ENCODE measurements at places on chromosomes 12 and 14.

GRCh38 chr12:63093084-63093483 is 57.9 kb downstream of the AVPR1A start:
- DNase-seq: no peak

GRCh38 chr14:92578511-92578910 is 64.9 kb downstream of the RIN3 start:
- DNase-seq: no peak

- DNase-seq: no peak
Observed at GRCh38 chr12:112751844-112752243, 39.7 kb upstream of the RPH3A start.

DNA sequence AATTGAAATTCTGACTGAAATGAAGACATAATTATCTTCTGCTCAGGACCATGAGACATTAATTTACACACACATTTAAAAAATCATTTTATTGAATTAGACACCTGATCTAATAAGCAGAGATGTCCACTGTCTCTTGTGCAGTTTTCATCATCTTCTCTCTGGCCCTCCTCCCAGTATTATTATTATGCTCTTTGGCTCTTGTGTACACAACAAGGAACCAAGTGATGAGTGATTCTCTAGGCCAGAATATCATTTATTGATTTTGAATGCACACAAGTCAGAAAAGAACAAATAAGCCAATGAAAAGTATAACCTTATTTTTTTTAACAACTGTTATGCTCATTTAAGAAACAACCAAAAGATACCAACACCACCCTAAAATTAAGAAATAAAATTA is 244.7 kb upstream of the KRR1 start:
- no peak for DNase-seq

DNA sequence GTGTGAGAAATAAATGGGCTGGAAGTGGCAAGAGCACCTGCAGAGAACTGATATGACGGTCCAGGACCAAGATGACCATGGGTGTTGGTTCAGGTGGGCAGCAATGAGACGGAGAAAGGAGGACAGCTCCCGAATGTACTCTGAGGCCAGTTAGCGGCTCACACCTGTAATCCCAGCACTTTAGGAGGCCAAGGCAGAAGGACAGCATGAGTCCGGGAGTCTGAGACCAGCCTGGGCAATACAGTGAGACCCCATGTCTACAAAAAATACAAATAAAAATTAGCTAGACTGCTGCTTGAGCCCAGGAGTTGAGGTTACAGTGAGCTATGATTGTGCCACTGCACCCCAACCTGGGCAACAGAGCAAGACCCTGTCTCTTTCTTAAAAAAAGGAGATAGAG is 60.1 kb downstream of the FOXN3 start:
- no peak for DNase-seq

DNA sequence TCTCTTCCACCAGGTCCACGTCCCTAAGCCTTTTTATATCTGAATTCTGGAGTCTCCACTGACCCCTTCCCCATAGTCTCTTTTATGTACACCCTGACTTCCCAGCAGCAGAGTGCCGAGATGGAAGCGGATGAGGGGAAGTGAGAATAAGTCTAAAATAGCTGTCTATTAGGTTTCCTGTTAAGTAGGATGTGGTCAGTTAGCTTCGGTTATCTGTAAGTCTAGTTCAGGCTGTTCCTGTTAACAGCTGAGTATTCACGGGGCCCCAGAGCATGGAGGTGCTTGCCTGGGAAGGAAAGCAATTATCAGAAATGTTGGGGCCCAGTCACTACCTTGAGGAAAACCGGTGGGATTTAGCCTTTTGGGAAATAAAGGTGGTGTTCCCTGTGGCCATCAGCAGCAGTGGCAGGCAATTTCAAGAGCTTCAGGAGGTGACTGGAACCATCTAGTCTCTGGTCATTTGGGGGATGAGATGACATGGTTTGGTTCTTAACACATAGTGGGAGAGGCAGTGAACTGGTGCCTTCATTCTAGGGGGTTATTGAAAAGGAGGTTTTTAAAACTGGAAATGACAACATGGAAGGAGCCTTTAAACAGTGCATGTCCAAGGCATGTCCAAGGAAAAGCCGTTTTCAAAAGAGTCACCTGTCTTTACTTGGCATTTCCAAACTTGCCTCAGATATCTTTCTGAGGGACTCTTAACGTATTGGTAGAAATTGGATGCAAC is 21.8 kb downstream of the CHST11 start:
- DNase-seq: peak; percentile 39

- no peak for DNase-seq
Observed at GRCh38 chr12:110677206-110677911, 11.6 kb downstream of the HVCN1 start.

GRCh38 chr12:27751386-27752047 is 28.5 kb upstream of the KLHL42 start:
- no peak for DNase-seq

- no peak for DNase-seq
Observed at GRCh38 chr12:107513184-107513583, 172.4 kb upstream of the PWP1 start.

- DNase-seq: no peak
Observed at GRCh38 chr12:40534828-40535227, 157.4 kb upstream of the CNTN1 start.

DNA sequence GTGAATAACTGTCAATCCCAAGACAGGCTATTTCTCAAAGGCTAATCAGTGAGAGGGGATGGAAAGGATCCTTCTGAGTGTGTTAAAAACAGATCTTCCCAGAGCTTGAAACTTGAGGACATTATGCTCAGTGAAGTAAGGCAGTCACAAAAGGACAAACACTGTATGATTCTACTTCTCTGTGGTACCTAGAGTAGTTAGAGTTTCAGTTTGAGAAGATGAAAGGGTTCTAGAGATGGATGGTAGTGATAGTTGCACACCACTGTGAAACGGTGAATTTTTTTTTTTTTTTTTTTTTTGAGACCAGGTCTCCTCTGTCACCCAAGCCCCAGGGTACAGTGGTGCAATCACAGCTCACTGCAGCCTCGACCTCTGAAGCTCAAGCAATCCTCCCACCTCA is 133.8 kb downstream of the SAMD4A start:
- DNase-seq: no peak

GRCh38 chr12:51386351-51386750 is 4.9 kb downstream of the GALNT6 start:
- no peak for DNase-seq

DNA sequence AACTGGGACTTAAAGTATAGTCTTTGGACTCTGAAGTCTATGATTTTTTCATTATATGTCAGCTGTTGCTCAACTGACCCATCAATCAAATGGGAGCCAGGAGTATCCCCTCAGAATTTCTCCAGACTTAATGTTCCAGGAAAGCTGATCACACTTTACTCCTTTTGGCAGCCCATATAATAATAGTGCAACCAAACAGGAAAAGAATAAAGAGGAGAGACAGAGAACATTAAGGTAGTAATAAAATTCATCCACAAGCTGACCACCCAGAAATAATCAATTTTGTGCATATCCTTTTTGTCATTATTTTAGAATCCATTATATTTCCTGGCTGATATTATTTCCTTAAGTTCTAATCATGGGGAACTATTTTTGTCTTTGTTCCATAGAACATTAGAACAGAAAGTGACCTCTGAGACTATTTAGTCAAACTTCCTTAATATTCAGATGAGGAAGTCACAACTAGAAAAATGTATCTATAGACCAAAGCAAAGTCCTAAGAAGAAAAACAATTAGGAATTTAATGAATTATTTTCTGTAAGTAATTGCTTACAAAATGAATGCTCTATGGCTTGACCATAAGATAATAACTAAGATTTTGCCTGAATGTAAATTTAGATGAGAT is 238.1 kb upstream of the SEL1L start:
- no peak for DNase-seq

GRCh38 chr14:65972891-65973290 is 513.3 kb upstream of the CCDC196 start:
- DNase-seq: no peak

DNA sequence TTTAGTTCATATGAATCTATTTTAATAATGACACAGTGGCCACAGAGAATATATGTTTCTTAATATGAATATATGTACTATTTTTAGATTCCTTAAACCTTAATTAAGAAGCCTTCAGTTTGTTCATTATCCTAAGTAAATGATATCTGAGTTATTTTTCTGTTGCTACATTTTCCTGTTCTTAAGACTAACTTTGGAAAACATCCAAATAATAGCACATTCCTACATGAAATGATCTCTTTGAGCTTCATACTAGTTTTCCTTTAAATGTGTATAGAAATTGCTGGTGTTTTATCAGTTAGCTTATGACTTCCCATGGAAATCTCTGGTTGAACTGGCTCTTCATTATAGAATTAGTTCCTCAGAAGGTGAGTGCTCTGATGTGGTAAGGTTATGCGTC is 72.1 kb downstream of the POLR3B start:
- DNase-seq: no peak

GRCh38 chr12:49942512-49942893 is 8.0 kb upstream of the AQP2 start:
- no peak for DNase-seq

DNA sequence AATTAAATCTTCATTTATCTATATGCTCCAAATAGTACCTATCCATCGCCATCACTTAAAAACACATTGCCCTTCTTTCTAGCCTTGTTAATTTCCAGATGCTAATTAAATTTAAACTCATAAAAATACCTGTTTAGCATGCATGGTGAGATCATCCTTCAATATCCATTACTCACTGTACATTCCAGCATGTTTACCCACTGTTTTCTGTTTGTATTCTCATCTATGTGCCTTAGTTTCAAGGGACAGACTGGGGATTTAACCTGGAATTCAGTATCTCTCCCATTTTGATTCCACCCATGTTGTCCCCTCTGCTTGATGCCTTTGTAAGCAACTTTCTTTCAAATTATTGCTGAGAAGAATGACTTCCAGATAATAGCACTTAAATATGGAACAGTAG is 208.0 kb downstream of the SPTSSA start:
- DNase-seq: no peak

- DNase-seq: no peak
Observed at GRCh38 chr12:3251067-3251466, 173.9 kb downstream of the TSPAN9 start.

GRCh38 chr12:74337951-74338350 is 199.7 kb upstream of the ATXN7L3B start:
- DNase-seq: no peak

Measured in hematopoietic multipotent progenitor cell treated with erythropoietin and hydrocortisone succinate and interleukin-3 and kit ligand, for 17 days (in vitro differentiated cells).